ENCODE measurements at places on chromosomes 13 and 19.

DNA sequence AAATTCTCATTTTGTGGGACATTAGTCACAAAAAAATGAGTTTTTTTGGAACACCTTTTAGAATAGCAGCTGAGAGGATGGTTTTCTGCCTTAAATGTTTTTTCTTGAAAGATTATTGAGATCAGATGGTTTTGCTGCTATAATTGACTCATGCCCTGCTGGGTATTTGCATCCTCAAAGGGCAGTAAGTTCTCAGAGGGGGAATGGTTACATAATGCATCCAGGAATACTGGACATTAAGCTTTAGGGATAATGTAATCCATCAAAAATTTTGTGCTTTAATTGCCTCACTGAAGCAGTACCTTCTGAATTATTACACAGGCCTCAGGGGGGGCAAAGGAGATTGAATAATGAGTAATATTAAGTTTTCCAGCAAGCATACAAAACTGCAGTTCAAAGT, 866.3 kb upstream of the SPRY2 start:
- no peaks in the 10 kb centered on the region for H3K27me3 ChIP-seq
- no peaks in the 10 kb centered on the region for H3K4me1 ChIP-seq
- no peak overlapping the region for H3K27ac ChIP-seq
- H3K4me3 ChIP-seq, result no peak overlapping the region

DNA sequence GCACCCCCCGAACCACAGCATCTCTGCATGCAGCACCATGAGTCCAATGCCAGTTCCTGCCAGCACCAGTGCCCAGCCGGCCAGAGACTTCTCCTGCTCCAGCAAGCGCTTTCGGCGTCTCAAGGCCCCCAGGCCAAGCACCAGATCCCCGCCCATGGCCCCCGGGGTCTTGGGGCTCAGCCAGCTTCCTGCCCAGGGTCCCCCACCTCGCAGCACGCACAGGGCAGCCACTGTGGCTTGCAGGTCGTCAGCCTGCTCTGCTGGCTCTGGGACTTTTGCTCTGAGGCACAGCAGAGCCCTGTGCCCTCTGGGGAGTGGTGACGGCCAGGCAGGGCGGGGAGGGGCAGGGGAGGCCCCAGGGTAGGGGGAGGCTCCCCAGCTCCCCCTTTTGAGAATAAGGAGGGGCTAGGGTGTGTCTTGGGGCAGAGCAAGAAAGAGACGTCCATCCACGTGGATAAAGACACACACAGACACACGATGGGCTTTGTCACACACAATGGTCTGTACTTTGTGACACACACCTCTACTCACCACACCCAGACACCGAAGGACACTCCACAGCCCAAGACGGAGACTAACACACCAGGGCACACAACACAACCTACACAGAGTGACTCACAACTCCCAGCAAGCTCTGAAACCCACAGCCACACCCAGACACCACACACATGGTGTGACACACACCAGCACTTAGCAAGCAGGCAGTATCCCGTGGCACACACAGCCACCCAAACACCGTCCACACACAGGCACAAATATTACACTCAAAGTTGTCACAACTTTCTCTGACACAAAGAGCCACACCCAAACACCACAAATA, at the start of gene KCNN4:
KCNN4 (minus strand) TSS at position 268 of the 820 bp plus-strand sequence; CDS start at position 156, 112 bp downstream.
- H3K36me3 ChIP-seq, result no peaks in the 10 kb centered on the region
- no peaks in the 10 kb centered on the region for H3K27me3 ChIP-seq
- peak within 1 kb of the TSS; percentile 81 for H3K27ac ChIP-seq
- DNase-seq, result peak; percentile 92
- peak within 1 kb of the TSS; percentile 23 for H3K4me3 ChIP-seq

DNA sequence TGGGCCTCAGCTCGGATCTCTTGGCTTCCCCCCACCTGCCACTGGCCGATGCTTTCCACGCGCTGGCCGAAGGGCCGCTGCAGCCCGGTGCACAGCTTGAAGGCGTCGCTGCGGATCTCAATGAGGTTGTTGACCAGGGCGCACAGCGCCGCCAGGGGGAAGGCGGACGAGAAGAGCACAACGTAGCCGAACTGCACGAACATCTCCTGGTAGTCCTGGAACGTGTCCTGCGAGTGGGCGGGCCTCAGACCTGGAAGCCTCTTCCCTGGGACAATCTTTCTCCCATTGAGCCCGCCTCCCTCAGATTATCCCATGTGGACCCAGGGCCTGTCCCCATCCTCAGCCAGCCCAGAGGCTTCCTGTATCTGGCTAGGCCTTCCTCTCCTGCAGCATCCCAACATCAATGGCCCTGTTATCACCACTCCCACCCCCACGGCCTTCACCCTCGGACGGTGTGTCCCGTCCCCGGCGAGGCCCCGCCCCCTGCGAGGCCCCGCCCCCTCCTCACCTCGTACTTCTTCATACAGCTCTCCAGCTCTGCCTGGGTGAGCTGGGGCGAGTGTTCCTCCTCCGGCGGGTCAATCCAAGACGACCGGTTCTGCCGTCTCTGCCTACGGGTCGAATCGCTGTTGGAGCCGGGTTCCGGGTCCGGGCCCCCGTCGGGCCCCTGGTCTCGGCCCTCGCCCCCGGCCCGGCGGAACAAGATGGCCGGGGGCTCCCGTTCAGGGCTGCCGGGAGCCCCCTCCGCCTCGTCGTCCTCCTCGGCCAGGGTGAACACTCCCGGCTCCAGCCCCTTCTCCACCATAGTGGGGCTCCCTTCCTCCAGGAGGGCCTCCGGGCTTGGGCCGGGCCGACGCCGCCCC, 6.8 kb downstream of the ANO8 start:
- DNase-seq, result peak; percentile 89
- H3K27ac ChIP-seq, result no peak overlapping the region
- H3K4me3 ChIP-seq, result peak overlapping the region; percentile 51
- no peaks in the 10 kb centered on the region for H3K27me3 ChIP-seq
- H3K4me1 ChIP-seq, result peaks cover 45% of the 10 kb centered on the region

- H3K4me3 ChIP-seq, result peak overlapping the region; percentile 37
- H3K27ac ChIP-seq, result no peak overlapping the region
- H3K4me1 ChIP-seq, result peaks cover 26% of the 10 kb centered on the region
- peak; percentile 56 for DNase-seq
- H3K27me3 ChIP-seq, result peaks cover 62% of the 10 kb centered on the region
- H3K36me3 ChIP-seq, result peaks cover 15% of the 10 kb centered on the region
Observed at GRCh38 chr19:8335343-8336071, 7.6 kb downstream of the KANK3 start.

GRCh38 chr13:71156550-71156949, 710.5 kb downstream of the DACH1 start:
- no peak for DNase-seq
- no peaks in the 10 kb centered on the region for H3K4me1 ChIP-seq
- H3K4me3 ChIP-seq, result no peak overlapping the region

DNA sequence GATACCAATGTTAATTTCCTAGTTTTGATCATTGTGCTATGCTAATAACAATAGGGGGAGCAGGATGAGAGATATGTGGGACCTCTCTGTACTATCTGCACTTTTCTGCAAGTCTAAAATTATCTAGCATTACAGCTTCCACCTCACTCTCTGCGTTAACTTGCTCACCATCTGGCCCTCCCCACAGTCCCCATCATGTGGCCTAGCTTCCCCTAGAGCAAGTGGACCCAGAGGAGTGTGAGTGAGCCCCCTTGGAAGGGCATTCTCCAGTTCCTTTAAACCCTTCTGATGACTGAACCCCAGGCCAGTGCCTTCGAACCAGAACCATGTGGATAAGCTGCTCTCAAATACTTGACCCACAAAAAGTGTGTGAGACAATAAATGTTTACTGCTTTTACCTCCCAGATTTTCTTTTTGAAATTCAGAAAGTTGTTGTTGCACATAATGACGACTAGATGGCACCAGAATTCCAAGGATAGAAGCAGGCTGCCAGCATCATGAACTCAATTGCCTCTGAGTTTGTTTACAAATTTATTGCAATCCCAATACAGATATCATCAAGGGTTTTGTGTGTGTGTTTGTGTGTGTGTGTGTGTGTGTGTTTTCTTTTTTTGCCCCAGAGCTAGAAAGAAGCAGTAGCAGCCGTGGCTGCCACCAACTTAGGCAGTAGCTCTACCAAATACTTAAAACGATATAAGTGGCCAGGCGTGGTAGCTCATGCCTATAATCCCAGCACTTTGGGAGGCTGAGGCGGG, 49.0 kb upstream of the ZNF780A start:
- no peaks in the 10 kb centered on the region for H3K27me3 ChIP-seq
- no peaks in the 10 kb centered on the region for H3K36me3 ChIP-seq
- H3K4me1 ChIP-seq, result peaks cover 12% of the 10 kb centered on the region
- no peak for DNase-seq
- H3K4me3 ChIP-seq, result no peak overlapping the region

DNA sequence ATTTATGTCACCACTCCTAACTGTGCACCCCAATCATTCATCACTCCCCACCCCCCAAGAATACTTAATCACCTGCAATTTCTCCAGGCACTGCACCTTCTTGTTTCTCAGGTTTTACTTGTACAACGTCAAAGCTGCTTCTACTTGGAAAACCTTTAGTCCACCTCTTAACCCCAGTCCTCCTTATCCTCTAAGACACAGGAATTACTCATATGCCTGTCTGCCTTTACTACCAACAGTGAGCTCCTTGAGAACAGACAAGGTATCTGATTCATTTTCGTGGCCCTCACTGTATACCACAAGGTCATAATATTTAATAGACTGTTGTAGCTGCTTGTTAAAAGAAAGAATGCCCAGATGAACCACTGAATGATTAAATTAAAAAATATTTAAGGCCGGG, 21.0 kb upstream of the NDFIP2 start:
- H3K4me3 ChIP-seq, result no peak overlapping the region
- H3K27me3 ChIP-seq, result no peaks in the 10 kb centered on the region
- DNase-seq, result no peak
- no peak overlapping the region for H3K27ac ChIP-seq

GRCh38 chr13:44148159-44148914, 225.3 kb upstream of the SERP2 start:
- no peak overlapping the region for H3K4me3 ChIP-seq
- H3K27ac ChIP-seq, result no peak overlapping the region
- H3K36me3 ChIP-seq, result no peaks in the 10 kb centered on the region
- no peak for DNase-seq

DNA sequence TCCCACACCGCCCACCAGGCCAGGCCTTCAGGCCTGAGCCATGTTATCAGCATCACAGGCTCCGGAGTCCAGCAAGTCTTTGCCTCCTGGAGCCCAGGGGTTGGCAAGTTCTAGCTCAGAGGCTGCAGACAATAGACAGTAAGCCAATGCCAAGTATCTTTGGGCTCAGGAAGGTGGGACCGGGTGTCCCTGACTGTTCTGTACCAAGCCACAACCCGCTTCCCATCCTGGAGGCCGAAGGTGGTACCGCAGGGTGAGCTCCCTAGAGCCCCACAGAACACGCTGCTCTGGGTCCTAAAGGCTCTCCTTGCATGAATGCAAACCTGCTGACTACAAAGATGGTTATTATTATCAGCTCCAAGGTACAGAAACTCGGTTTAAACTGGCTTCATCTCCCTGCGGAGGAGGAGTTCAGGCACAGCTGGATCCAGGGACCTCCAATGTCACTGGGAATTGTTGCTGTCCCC, 5.5 kb upstream of the FSTL3 start:
- H3K27me3 ChIP-seq, result peaks cover 23% of the 10 kb centered on the region
- H3K4me3 ChIP-seq, result no peak overlapping the region
- no peak overlapping the region for H3K27ac ChIP-seq
- peaks cover 28% of the 10 kb centered on the region for H3K4me1 ChIP-seq
- DNase-seq, result no peak

- no peaks in the 10 kb centered on the region for H3K4me1 ChIP-seq
- H3K4me3 ChIP-seq, result no peak overlapping the region
- H3K27ac ChIP-seq, result no peak overlapping the region
- DNase-seq, result no peak
- no peaks in the 10 kb centered on the region for H3K27me3 ChIP-seq
Observed at GRCh38 chr13:104798486-104798885, 1732.3 kb upstream of the SLC10A2 start.

DNA sequence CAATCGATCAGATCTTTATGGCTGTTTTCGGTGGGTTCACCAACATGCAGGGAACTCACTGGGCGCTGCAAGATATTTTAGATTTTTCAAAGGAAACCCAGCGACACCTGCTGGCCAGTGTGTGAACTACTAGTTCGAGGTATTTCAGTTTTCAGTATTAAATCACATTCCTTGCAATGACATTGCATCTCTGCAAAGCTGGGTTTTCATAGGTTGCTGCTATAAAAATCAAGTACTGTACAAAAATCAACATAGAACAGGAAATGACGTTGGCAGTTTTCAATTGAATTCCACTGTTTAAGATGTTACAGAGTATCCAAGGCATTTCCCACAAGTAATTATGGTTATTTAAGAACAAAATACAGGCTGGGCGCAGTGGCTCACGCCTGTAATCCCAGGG, 17.6 kb downstream of the LIG1 start:
- H3K27me3 ChIP-seq, result no peaks in the 10 kb centered on the region
- peaks cover 6% of the 10 kb centered on the region for H3K4me1 ChIP-seq
- peaks cover 32% of the 10 kb centered on the region for H3K36me3 ChIP-seq
- H3K27ac ChIP-seq, result no peak overlapping the region
- DNase-seq, result peak; percentile 80

DNA sequence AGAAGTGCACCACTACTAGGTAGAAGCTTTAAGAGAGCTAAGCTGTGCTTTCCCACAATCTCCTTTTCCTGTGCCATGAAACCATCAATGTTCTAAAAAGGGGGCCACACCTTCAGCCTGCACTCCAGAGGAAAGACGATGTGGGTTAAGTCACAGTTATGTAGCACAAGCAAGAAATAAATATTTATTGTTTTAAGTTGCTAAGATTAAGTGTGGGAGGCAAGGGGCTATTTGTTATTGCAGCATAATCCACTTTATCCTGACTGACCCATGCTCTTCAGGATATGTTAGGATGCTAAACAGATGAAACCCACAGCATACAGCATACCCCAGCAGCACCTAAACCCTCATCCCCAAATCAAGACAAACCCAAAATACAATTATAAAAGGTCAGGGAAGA, 64.7 kb downstream of the MBD3L2B start:
- no peak for DNase-seq
- H3K27me3 ChIP-seq, result no peaks in the 10 kb centered on the region
- no peaks in the 10 kb centered on the region for H3K36me3 ChIP-seq
- no peaks in the 10 kb centered on the region for H3K4me1 ChIP-seq

- no peaks in the 10 kb centered on the region for H3K27me3 ChIP-seq
- H3K27ac ChIP-seq, result peak overlapping the region; percentile 93
- H3K4me1 ChIP-seq, result peaks cover 94% of the 10 kb centered on the region
- H3K4me3 ChIP-seq, result no peak overlapping the region
- DNase-seq, result peak; percentile 84
Observed at GRCh38 chr19:17107546-17108452, 32.2 kb downstream of the MYO9B start.

- DNase-seq, result no peak
- no peaks in the 10 kb centered on the region for H3K27me3 ChIP-seq
- no peaks in the 10 kb centered on the region for H3K4me1 ChIP-seq
- no peaks in the 10 kb centered on the region for H3K36me3 ChIP-seq
- no peak overlapping the region for H3K27ac ChIP-seq
Observed at GRCh38 chr19:38473201-38473600, 39.7 kb downstream of the RYR1 start.

- H3K4me1 ChIP-seq, result peaks cover 4% of the 10 kb centered on the region
- peak within 1 kb of the TSS; percentile 18 for H3K4me3 ChIP-seq
- H3K27me3 ChIP-seq, result no peaks in the 10 kb centered on the region
- H3K27ac ChIP-seq, result peak within 1 kb of the TSS; percentile 77
Observed at GRCh38 chr19:51372649-51373504, at the start of gene NKG7. TSS of gene NKG7 (minus strand) at chr19:51372654. CDS start at chr19:51372535, 119 bp downstream.

- no peaks in the 10 kb centered on the region for H3K36me3 ChIP-seq
- no peak for DNase-seq
- peaks cover 4% of the 10 kb centered on the region for H3K4me1 ChIP-seq
- peaks cover 6% of the 10 kb centered on the region for H3K27me3 ChIP-seq
Observed at GRCh38 chr13:51998723-51999509, 12.3 kb downstream of the ATP7B start.

GRCh38 chr19:37059142-37059541, 19.1 kb upstream of the ZNF420 start:
- H3K4me1 ChIP-seq, result no peaks in the 10 kb centered on the region
- DNase-seq, result no peak
- no peak overlapping the region for H3K27ac ChIP-seq
- H3K27me3 ChIP-seq, result no peaks in the 10 kb centered on the region

All from spleen (tissue), 13 donors.